Fibroblast of lung (primary cell): ENCODE measurements at places on chromosomes 7 and 10. TPM values are rescaled to one million over a fixed set of nuclear protein-coding genes. Genes with fewer than 3 reads are reported as not detected.

The INSYN2A gene
- 0.51 and 0.66 TPM in 2 replicates for total RNA-seq

The BRI3 gene
- total RNA-seq = 77.8 and 104 TPM in 2 replicates

DNA sequence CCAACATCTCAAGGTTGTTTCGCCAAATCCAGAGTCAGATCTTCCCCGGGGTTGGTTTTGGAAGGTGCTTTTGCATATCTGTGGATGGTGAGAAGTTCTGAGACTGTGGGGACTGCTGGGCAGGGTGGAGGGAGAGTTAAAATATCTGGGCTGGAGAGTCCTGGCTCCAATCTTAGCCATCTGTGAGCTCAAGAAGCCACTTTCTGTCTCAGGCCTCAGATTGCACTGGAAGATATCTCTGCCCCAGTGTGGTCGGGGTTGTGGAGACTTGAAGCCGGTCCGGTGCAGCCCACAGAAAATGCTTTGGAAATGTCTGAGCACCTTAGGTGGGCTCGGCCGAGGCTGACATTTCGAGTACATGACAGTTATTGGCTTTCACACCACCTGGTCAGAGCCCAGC is 72.2 kb upstream of the SFMBT2 start:
- no peak overlapping the region for H3K27ac ChIP-seq
- H3K27me3 ChIP-seq = no peaks in the 10 kb centered on the region
- no peak overlapping the region for H3K4me3 ChIP-seq
- no peaks in the 10 kb centered on the region for H3K36me3 ChIP-seq
- no peak for DNase-seq

DNA sequence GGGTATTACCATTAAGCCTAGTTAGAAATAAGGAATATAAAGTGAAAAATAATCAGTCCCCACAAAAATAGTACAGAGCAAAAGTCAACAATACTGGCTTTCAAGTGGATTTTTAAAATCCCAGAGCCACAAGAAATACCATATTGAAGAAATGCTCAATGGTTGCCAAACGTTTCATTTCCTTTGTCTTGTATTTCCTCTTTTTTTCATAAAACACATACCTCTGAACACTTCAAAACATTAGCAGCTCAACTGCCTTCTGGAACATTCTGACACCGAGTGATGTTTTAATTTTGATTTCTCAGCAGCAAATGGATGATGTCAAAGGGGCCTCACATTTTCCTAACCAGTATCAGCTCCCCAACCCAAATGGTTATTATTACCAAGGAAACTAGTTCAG is 10.5 kb downstream of the NOD1 start:
- H3K27me3 ChIP-seq = no peaks in the 10 kb centered on the region
- H3K27ac ChIP-seq = no peak overlapping the region
- H3K36me3 ChIP-seq = no peaks in the 10 kb centered on the region
- DNase-seq = no peak
- peaks cover 48% of the 10 kb centered on the region for H3K4me1 ChIP-seq
- no peak overlapping the region for H3K4me3 ChIP-seq

DNA sequence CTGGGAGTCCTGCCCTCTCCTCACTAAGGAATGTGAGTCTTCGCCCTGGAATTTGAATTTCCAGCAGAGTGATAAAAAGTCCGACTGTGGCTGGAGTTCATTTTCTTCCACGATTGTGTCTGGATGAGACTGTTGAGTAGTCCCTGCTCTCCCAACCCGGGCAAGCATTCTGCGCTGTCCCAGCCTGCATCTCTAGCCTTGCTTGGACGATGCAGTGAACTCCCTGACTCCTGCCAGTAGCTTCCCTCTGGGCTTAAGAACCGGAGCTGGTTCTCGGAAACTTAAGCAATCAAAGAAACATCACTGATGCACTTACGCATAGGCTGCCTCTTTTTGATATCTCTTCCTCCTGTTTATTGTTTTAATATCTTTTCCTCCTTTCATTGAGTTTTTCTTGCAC is 116.0 kb upstream of the FZD8 start:
- H3K27ac ChIP-seq = no peak overlapping the region
- no peak for DNase-seq
- no peaks in the 10 kb centered on the region for H3K4me1 ChIP-seq
- no peaks in the 10 kb centered on the region for H3K27me3 ChIP-seq
